Esophagus mucosa (tissue), 1 donor: ENCODE measurements at places on chromosomes 3 and 15. TPM values are rescaled to one million over a fixed set of nuclear protein-coding genes. Genes with fewer than 3 reads are reported as not detected.

Gene TF
- total RNA-seq, result 63.3 TPM

Gene C3orf33
- total RNA-seq, result 0.84 TPM

Gene FANCD2OS
- not detected for total RNA-seq

Gene TMIE
- 1.6 TPM for total RNA-seq

GRCh38 chr3:38566215-38566528 is 70.0 kb downstream of the EXOG start:
- no peak for ATAC-seq

DNA sequence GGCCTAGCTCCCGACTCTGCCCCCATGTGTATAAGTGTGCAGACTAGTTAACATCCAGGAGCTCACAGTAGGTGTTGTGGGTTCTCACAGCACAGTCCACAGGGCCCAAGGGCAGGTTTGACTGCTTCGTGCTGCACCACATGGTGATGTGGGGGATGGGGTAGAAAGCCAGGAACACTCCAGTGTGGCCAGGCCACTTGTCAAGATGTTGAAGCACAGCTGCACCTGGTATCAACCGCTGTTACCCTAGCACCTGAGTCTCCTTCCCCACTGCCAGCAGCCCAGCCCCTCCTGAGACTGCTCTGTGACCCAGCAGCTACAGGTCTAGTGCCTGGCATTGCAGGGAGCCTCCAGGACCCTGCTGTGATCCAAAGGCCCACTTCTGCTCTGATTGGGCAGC is 53.4 kb downstream of the CHDH start:
- no peak for ATAC-seq

DNA sequence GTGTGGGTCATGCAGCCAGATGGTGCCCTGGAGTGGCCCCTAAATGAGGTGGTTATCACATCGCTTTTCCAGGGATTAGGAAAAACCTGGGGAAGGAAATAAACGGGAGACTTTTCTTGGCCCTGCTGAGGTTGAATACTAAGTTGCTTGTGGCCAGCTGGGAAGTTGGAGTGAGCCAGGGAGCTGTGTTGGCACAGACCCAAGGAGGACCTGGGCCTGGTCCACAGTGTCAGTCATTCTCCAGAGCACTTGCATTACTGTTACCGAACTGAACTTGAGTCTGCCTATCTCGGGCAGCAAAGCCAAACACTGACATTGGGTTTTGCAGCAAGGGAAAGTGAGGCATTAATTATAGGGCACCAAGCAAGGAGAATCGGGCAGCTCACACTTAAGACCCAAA is 339.0 kb downstream of the GABRB3 start:
- no peak for ATAC-seq

DNA sequence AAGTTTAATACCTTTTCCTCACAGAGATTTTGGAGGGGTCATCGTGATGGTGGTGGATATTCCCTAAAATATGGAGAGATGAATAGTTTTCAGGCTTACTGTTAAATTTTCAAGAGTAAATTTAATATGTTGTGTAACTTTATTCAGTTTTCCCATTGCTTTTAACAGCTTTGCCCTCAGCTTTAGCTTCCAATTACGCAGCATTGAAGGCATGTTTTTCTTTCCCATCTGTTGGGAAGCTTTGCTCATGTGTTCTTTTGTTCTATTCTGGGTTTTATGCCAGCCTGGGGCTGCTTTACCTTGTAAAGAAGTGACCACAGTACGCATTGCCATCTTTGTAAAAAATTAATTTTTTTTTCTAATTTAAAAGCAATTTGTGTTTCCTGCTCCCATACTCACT is 151.5 kb downstream of the B3GALNT1 start:
- no peak for ATAC-seq

DNA sequence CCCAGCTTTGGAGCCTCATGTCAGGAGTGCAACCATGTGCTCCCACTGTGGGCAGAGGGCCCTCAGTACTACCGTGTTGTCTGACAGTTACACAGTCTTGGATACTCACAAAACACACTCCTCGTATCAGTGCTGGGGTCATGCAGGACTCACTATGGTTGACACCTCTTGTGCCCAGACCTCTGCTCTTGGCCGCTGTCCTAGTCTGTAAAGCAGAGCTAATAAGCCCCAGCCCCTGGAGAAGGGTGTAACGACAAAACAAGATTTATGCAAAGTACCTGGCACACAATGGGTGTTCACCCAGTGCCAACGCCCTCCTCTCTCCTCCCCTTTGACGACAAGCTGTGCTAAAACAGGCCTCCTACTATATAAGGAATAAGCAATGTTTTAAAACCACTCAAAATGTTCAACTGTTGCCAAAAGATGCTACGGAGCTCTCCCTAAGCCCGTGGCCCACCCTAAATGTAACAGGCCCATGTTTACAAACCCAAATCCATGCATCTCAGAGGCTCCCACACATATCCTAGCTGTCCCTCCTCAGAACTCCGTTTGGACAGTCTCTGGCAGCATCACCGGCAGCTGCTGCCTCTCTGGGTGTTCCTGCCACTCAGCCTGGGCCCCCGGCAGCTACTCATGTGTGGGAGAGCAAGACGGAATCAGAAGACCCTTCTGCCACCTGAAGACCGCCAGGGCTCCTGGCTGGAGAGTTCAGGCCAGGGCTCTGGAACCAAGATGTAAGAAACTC is 65.8 kb downstream of the MRPL46 start:
- peak; percentile 66 for ATAC-seq
